Fibroblast of mammary gland (primary cell): ENCODE measurements at places on chromosomes 16 and 17.

DNA sequence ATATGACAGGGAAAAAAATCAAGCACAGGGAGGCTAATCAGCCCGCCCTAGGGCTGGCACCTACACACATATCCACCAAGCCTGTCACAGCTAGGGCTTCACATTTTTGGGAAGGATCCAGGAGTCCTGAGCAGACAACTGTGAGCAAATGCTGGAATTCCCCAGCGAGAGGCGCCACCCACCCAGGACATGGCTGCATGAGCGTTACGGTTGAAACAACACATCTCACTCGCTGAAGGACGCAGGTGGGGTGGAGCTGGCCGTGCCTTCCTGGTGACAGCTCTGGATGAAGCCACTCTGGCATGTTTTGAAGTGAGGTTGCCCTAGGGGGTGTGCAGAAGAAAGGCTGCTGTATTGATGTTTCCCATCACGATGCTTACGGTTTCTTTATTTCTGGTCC is 315.1 kb upstream of the EEF2KMT start:
- DNase-seq = no peak

GRCh38 chr17:19385521-19385983 is 1.4 kb downstream of the MFAP4 start:
- no peak for DNase-seq

GRCh38 chr17:65954148-65954449 is 237.8 kb downstream of the CEP112 start:
- no peak for DNase-seq

GRCh38 chr16:11587643-11588247 is 1.0 kb upstream of the LITAF start:
- no peak for DNase-seq

- no peak for DNase-seq
These were observed 542 bp downstream of the SLC39A11 start for GRCh38 chr17:73091770-73092522.

DNA sequence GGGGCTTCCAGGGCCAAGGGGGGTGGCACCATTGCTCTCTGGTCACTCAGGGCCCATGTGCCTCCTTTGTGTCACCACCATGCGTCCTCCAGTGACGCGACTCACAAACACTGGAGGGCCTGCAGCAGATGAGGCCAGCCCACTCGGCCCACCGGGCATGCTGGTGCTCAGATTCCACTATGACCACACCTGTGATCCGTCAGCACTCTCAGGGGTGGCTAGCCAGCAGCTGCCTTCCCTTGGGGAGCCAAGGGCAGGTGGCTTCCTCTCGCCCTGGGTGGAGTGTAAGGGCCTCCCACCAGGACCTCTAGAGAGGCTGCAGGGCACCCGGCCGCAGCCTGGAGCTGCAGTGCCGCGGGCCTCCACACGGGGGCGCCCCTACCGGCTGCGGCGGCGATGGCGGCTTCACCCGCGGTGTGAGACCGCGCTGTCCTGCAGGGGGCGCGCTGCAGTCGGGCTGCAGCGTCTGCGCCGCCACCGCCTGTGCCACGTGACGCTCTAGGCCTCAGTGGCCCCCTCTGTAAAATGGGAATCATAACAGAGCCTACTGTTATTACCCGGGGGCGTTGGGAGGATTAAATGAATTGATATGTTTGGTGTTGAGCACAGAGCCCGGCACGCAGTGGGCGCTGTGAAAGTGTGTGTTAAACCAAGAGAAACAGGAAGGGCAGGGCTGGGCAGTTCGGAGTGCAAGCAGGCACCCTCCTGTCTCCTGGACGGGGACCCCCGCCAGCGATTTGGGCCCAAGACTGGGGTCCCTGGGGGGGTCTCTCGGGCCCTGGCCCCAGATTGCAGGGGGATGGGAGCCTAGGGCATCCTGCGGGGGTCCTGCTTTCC is 192.4 kb upstream of the GSE1 start:
- DNase-seq = peak; percentile 40

GRCh38 chr17:18028114-18028951 is 10.6 kb downstream of the ATPAF2 start:
- DNase-seq = no peak

DNA sequence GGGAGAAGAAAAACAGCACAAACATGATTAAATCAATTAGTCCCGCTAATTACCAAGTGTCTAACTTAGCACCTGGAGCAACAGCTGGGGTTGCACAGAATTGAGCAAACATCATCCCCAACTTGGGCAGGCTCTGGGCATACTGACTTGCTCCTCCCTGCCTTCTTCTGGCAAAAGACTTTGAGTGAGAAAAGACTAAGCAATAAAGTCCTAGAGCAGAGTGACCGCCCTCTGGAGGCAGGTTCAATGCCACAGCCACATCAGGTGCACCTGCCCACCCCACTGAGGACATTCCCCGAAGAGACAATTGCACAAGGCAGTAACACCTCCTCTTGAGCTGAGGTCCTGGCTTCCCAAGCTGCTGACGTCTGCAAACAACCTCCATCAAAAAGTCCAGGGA is 358.3 kb downstream of the SOX9 start:
- DNase-seq = no peak

GRCh38 chr17:74272731-74273201 is 1.3 kb upstream of the DNAI2 start:
- DNase-seq = peak; percentile 67

GRCh38 chr17:82910041-82910481 is 70.2 kb upstream of the ZNF750 start:
- no peak for DNase-seq

DNA sequence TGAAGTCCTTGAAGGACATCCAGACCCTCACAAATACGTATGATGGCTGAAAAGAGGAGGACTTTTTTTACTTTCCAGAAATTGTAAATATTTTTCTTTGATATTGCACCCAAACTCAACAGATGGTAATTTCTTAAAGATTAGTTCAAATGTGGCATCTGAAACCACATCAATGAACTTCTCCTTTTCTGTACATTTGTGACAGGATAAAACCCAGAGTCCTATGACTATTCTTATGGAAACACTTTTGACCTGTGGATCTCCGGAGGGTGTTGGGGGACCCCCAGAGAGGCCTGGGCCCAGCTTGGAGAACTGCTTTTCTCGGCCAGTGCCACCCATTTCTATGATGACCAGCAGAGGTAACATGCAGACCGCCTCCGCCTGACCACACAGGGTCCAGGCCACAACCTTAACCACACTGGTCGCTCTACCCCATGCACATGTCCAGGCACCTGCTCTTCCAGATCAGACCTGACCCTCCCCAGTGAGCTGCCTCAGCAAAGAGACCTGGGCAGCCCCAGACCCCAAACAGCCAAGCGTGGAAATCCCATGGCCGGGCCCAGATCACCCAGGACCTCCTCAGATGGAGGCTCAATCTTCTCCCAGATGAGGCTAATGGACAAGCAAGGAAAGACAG is 22.7 kb downstream of the RPH3AL start:
- DNase-seq = no peak

GRCh38 chr16:81996664-81997509 is 14.4 kb downstream of the SDR42E1 start:
- peak; percentile 52 for DNase-seq

- DNase-seq = no peak
These were observed 190.6 kb upstream of the FOXF1 start for GRCh38 chr16:86319585-86320236.

GRCh38 chr17:48747445-48748363 is 19.2 kb upstream of the HOXB13 start:
- no peak for DNase-seq

DNA sequence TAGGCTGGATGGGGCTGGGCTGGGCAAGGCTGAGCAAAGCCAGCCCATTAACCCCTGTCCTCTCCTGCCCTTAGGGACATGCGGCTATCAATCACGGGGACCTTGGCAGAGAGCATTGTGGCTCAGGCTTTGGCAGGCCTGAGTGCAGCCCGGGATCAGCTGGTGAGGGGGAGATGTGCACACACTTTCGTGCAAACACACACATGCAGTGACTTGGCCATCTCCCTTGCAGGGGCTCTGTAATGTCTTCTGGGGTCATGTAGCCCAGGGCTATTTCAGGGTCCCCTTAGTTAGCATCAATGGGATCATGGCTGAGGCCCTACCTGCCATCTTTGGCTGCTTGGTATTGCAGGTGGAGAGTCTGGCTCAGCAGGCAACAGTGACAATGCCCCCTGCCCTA is 6.9 kb downstream of the CARMIL2 start:
- DNase-seq = no peak

- no peak for DNase-seq
These were observed 490.2 kb upstream of the SALL1 start for GRCh38 chr16:51641191-51641765.

DNA sequence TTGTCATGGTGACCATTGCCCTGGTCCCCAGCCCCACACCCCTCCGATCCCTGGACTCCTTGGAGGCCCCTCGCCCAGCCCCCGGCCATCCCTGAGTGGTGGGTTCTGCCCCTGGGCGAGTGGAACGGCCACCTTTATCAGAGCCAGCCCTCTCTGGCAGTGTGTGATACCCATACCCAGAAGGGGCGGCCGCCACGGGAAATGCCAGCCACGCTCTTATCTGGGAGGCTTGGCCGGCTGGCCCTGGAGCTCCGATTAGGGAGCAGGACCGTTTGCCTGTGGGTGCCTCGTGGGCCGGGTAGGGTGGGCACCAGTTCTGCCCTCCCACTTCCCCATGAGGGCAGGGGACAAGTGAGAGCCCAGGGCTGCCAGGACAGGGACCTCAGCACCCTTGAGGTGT is 58.3 kb upstream of the ZC3H18 start:
- DNase-seq = no peak

DNA sequence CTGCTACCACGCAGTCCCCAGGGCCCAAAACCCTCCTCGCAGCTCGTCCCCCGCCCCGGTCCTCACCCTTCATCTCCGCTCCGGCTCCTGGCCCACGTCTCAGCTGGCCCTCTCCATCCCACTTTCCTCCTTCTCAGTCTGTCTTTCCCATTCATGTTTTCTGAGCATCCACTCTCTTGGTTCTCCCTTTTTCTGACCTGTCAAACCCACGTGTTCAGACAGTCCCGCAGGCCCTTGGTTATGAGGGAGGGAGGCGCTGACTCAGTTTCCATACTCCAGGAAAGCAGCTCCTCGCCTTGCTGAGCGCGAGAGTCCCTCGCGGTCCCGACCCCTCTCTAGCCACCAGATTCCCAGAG is 392 bp upstream of the HID1 start:
- no peak for DNase-seq

DNA sequence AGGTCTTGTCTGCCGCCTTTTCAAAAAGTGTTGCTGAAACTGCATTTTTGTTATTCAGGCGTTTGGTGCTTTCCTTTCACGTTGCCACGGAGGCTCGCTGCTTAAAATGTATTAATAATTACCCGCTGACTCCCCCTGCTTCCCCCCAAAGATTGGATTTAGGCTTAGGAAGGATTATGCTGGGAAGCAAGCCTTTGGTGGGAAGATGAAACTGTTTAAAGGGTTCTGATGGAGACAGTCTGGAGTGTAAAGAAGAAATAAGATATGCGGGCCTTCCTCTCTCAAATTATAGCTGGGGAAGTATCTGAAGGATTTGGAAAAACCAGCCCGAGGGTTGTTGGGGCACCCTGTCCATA is 1.1 kb downstream of the KSR1 start:
- no peak for DNase-seq

DNA sequence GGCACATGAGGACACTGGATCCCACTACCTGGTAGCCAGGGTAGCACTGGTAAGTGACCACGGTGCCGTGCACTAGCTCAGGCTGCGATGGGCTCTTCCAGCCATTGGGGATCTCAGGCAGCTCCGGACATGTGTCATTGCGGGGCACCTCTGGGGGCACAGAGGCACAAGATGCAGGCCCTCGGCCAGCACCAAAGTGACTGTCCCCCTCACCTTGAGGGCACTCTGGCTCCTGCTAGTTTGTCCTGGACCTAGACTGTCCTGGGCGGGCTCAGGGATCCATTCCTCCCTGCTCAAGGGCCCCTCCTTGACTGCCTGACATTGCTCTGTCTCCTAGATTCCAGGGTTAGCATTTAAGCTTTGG is 6.7 kb upstream of the PHF12 start:
- no peak for DNase-seq

DNA sequence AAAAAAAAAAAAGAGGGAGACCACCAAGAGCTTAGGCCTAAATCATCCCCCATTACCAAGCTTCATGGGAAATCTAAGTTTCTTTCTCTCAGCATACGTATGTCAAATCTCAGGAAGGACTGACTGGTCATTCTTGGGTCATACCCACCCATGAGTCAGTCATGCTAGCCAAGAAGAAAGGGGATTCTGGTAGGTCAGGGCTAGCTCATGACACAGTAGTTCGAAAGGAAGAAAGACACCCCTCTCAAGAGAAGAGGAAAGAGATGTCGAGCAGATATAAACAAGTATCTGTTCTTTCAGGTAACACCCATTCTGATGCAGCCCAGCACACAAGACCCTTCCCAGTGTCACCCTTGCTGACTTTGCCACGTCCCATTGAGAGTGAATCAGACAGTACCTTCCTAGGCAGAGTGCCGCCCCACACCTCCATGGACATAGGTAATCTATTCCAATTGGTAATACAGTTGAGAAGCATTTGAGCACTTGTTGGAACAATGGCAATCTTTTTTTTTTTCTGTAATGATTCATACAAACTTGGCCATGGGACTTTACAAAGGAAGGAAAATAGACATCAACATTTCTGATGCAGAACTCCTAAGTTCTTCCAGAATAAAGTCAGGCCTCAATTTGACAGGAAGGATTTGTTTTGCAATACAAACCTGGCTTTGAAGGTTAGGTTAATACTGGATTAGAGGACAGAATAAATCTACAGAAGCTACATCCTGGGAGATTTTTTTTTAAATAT is 38.2 kb downstream of the COPRS start:
- DNase-seq = peak; percentile 59

- peak; percentile 84 for DNase-seq
These were observed 338.5 kb downstream of the PMP22 start for GRCh38 chr17:14926526-14927122.

- no peak for DNase-seq
These were observed 90.5 kb downstream of the NPIPB11 start for GRCh38 chr16:29315916-29316517.

GRCh38 chr17:31390748-31391495 is 553 bp upstream of the RAB11FIP4 start:
- DNase-seq = no peak

GRCh38 chr16:88302666-88303065 is 80.1 kb upstream of the ZNF469 start:
- no peak for DNase-seq

DNA sequence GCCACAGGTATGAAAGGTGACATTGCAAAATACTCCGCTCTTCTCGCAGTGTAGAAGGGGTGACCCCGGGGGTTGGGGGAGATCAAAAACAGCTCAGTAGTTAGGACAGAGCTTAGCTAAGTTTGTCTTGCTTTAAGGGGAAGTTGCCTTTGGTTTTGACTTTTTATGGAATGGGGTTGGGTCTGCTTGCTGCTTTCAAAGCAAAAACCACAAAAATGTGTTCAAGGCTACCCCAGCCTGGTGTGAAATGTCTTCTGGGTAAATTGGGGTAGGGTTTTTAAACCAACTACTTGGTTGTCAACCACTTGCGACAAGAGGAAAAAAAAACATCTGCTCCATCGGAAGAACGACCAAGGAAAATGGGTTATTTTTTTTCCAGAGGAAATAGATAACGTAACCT is 6.2 kb downstream of the FUS start:
- no peak for DNase-seq

GRCh38 chr17:6639586-6640535 is 650 bp downstream of the KIAA0753 start:
- peak; percentile 28 for DNase-seq
